ENCODE measurements at places on chromosomes 6 and 20.
A peak's percentile ranks its signal among the peaks of the same experiment; 100 is the strongest.

- no peak for DNase-seq
Measured at GRCh38 chr6:56756219-56756789, 113.6 kb upstream of the DST start.

DNA sequence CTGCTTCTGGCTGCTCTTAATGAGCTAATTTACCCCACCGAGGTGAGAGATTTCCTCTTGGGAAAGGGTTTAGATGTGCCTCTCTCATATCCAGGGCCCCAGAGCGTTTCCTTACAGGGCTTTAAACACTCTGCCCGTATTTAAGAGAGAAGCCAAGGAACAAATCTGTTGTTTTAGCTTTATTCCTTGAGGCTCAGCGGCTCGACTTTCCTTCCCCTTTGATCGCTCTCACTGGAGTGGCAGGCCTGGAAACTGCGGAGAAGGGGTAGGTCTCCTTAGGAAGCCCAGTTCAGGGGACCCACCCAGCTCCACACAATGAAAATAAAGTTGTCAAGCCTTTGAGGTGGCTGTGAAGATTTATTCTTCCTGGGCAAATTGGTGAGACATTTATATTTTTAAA lies 132.0 kb upstream of the JAG1 start:
- DNase-seq, result no peak

- peak; percentile 26 for DNase-seq
Measured at GRCh38 chr6:148464319-148465010, 121.8 kb downstream of the SASH1 start.

DNA sequence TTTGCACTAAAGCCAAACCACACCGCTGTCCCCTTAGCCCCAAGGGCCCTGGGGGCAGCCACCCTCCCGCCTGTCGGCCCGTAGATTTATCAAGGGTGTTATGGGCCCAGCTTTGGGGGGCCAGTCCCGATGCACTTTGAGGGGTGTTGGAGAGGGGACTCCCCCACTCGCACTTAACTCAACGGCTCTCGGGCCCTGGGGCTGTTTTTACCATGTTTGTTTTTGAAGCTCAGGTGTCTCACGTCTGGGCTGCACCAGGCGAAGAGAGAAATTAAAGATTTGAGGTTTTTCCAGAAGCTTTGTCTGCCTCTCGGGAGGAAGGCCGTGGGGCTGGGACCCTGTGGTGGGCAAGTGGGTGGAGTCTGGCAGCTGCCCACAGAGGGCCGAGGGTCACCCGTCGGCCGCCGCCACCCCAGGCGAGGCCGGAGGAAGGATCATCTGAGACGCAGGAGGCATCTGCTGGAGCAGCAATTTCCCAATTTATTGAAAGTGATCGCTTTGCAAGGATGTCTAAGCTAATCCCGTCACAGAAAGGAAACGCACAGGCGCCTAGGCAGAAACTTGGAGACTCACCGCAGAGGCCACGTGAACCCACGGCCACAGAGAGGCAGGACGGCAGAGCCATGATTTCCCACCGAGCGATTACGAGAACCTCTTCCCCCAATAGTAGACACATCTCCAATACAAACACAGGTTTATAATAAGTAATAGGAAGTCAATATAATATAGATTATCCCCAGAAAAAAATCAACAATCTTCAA lies 3.8 kb downstream of the SLC2A4RG start:
- DNase-seq, result no peak

GRCh38 chr6:34113532-34113931 lies 32.4 kb downstream of the GRM4 start:
- no peak for DNase-seq

GRCh38 chr20:18513208-18513607 lies 5.5 kb downstream of the SEC23B start:
- DNase-seq, result no peak

- DNase-seq, result peak; percentile 54
Measured at GRCh38 chr20:53736757-53737395, 143.2 kb upstream of the ZNF217 start.

- DNase-seq, result no peak
Measured at GRCh38 chr6:4396044-4396443, 260.7 kb upstream of the ECI2 start.

GRCh38 chr6:24122139-24122538 lies 3.9 kb upstream of the NRSN1 start:
- no peak for DNase-seq

DNA sequence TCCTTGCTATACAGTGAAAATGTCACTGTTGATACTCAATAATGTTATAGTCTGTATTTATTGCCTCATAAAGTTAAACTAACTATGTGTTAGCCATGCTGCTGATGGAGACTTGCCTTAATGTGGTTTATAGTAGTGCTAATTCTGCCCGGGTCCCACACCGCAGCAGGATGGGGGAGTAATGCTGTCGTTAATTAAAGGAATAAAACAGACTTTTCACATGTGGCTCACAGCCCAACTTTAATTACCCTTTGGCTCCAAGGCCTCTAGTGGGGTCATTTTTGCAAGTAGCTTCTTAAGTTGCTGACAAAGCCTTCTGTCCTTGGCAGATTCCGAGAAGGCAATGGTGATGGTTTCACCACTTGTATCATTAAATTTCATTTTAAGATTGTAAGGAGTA lies 634.3 kb downstream of the TBC1D32 start:
- peak; percentile 15 for DNase-seq

DNA sequence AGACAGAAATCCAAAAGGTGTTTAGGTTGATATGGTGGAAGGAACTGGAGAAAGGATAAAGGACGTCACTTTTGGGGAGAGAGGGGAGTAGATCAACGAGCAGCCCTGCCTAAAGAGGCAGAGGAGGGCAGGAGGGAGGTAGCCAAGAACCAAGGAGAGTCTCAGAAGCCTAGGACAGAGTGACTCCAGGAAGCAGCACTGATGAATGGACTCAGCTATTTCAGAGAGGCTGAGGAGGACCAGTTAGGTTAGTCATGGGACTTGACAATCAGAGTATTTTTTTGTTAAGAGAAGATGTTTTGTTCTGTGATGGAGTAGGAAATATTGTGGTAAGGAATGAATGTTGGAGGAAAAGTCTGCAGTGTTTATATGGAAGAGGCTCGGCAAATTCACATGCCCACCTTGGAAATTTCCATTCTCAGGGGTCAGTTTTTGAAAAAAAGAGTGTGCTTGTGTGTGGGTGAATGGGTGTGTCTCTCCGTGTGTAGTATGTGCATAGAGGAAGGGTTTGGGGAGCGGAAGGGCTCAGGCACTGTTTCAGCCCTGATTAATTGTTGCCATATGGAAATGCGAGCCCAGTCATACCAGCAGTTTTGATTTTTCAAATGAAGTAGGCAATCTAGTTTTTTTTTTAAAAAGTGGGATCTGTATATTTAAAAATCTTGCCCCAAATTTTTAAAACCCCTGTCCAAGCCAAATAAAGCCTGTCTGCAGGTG lies 303.6 kb downstream of the SAMD5 start:
- no peak for DNase-seq

GRCh38 chr6:154071711-154072110 lies 32.7 kb downstream of the OPRM1 start:
- DNase-seq, result no peak

GRCh38 chr20:57952136-57952535 lies 242.3 kb upstream of the PMEPA1 start:
- DNase-seq, result no peak

DNA sequence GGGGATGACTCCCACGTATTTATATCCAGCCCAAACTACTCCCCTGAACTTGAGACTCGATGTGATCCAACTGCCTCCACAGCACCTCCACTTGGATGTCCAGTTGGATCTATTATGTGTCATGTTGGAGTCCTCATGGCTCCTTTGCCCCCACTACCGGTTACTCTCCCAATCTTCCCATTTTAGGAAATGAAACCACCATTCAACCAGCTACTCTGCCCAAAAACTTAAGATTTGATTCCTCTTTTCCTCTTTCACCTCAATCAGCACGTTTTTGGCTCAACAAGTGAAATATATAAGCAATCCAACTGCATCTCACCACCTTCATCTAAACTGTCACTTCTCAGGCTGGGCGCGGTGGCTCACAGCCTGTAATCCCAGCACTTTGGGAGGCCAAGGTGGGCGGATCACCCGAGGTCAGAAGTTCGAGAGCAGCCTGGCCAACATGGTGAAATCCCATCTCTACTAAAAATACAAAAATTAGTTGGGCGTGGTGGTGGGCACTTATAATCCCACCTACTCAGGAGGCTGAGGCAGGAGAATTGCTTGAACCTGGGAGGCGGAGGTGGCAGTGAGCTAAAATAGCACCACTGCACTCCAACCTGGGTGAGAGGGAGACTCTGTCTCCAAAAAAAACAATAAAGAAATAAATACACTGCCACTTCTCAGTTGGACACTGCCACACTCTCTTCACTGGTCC lies 3.4 kb downstream of the AHCY start:
- DNase-seq, result no peak

GRCh38 chr6:143271024-143271423 lies 179.5 kb downstream of the ADAT2 start:
- no peak for DNase-seq

- no peak for DNase-seq
Measured at GRCh38 chr20:22429175-22430153, 154.9 kb downstream of the FOXA2 start.

GRCh38 chr20:19026901-19027644 lies 185.4 kb upstream of the SLC24A3 start:
- no peak for DNase-seq

DNA sequence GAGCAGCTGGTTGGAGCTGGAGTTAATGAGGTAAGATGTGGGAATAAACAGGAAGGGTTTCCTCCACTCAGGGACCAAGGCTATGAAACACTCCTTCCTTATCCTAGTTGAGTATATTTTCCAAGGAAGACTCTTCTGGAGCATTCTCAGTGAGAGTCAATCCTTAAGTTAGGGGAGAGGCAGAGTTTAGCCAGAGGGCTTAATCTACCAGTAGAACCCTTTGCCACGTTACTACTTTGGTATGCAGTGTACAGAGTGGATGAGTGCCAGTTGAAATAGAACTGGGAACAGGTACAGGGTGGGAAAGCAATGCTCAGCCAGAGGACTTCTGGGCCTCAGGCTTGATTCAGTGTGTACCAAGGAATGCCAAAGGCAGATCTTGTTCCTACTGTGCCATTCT lies 114.3 kb downstream of the UBE3D start:
- no peak for DNase-seq

GRCh38 chr20:11651138-11651537 lies 266.6 kb upstream of the BTBD3 start:
- no peak for DNase-seq

DNA sequence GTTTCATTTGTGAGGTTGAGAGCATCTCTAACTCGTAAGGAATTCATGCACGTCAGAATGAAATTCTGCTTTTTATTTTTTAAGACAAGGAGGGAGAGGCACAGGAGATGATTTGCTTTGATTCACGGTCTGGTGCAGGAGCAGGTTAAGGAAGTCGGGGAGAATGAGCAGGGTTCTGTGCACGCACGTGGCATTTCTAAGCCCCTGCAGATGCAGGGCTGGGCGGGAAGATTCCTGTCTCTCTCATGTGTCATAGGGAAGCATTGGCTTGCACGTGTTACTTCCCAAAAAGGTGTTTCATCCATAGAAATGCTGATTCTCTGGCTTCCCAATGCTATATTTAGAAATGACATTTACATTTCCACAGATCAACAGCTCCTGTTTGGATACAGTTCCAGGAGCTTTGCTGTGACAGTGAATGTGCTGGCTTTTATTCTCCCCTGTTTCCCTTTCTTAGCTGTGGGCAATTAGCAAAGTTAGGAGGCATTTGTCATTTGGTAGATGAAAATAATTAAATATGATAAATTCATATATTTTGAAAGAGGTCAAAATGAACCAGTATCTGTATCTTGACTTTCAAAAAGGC lies 119.7 kb upstream of the ZFP64 start:
- no peak for DNase-seq

- no peak for DNase-seq
Measured at GRCh38 chr6:130381012-130381411, 15.2 kb downstream of the TMEM200A start.

GRCh38 chr6:123594776-123595175 lies 42.0 kb downstream of the TRDN start:
- no peak for DNase-seq

DNA sequence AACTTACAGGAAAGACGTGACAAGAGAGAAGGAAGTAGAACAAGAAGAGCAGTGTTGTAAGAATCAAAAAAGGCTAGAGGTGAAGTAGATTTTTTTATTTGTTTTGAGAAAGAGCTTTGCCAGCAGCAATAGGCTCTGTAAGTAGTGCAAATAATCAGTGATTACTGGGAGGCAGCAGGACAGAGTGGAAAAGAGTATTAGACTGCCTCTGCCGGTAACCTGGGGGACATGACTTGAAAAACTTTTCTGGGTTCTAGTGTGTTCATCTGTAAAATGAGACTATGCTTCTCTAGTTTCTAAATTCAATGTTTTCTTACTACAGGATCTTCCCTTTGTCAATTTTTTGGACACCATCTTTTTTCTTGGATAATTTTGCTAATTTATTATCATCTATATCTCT lies 5.8 kb upstream of the IRAK1BP1 start:
- no peak for DNase-seq

GRCh38 chr6:2274981-2275891 lies 29.8 kb upstream of the GMDS start:
- DNase-seq, result no peak

- no peak for DNase-seq
Measured at GRCh38 chr20:62216636-62217566, 3.2 kb downstream of the HRH3 start.

GRCh38 chr20:15571056-15571455 lies 1002.2 kb downstream of the KIF16B start:
- DNase-seq, result no peak

GRCh38 chr20:24766826-24767622 lies 182.0 kb upstream of the CST7 start:
- no peak for DNase-seq

- DNase-seq, result no peak
Measured at GRCh38 chr6:161889324-161889723, 615.5 kb upstream of the AGPAT4 start.
